Stimulated activated CD4-positive, alpha-beta T cell treated with anti-CD3 and anti-CD28 coated beads, Interleukin-12 subunit alpha, Interleukin-12 subunit beta, amount 100 ng/mL, for 48 hours (primary cell): ENCODE measurements at places on chromosomes 6 and 20.

GRCh38 chr20:46129955-46130481, 11.9 kb downstream of the CD40 start:
- DNase-seq: no peak

GRCh38 chr20:61960836-61961235, 104.8 kb downstream of the TAF4 start:
- no peak for DNase-seq

- DNase-seq: no peak
These were observed 30.2 kb upstream of the FRMD1 start for GRCh38 chr6:168109171-168109570.

DNA sequence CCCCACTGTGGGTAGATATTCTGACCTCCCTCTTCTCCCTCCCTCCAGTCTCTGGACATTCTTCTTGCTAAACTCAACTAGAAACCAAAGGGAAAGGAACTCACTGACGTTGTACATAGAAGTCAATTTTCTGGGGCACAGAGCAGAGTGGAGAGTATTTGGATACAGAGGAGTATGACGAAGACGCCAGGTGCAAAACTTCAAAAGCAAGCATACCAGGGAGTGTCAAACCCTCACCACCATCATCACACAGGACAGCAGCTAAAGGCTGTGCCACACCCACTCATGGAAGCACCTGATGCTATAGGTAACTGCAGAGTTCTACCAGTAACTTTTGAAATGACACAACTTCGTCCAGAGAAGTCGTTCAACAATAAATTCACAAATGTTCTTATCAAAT, 64.8 kb downstream of the FYN start:
- no peak for DNase-seq

GRCh38 chr6:5850848-5851255, 155.9 kb downstream of the NRN1 start:
- DNase-seq: no peak

- DNase-seq: no peak
These were observed 58.9 kb upstream of the SCP2D1 start for GRCh38 chr20:18754653-18755045.
